IPS DF 19.7 (cell line): ENCODE measurements at places on chromosomes 1 and 21.

DNA sequence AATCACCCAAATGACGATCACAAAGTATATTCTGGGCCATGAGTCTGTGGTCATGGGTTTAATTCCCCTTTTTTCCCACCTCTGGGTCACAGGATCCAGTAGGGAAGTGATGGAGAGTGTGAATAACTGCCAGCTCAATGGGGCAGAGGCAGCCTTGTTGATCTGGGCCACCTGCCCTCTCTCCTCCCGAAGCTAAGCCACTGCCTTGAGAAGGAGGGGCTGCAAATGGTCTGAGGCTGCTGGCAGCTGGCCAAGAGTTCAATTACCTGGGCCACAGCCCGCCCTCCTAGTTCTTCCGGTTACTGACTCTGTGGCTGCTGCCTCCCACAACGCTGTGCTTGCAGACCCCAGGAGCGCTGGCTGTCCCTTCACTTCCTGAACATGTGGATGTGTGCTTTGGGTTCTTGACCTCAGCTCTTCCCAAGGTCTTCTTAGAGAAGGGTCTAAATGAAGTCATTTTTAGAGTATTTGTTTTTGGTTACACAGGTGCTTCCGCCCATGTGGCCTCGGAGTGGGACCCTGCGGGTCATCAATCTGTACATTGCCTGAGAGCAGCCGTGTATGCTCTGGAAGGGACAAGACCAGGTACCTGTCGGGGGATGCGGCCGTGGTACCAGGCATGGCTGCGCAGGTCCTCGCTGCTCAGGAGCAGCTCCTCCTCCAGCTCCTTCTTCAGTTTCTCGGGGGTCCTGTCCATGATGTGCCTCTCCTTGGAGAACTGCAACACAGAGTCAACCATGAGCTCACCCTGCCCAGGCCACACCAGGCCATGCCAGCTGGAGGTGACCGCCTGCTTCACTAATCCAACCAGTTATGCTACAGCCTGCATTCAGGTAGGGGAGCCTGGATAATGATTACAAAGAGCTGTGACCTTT lies 89.7 kb downstream of the BCAR3 start:
- no peak for DNase-seq

- DNase-seq: no peak
Observed at GRCh38 chr1:101497881-101498559, 261.2 kb downstream of the S1PR1 start.

DNA sequence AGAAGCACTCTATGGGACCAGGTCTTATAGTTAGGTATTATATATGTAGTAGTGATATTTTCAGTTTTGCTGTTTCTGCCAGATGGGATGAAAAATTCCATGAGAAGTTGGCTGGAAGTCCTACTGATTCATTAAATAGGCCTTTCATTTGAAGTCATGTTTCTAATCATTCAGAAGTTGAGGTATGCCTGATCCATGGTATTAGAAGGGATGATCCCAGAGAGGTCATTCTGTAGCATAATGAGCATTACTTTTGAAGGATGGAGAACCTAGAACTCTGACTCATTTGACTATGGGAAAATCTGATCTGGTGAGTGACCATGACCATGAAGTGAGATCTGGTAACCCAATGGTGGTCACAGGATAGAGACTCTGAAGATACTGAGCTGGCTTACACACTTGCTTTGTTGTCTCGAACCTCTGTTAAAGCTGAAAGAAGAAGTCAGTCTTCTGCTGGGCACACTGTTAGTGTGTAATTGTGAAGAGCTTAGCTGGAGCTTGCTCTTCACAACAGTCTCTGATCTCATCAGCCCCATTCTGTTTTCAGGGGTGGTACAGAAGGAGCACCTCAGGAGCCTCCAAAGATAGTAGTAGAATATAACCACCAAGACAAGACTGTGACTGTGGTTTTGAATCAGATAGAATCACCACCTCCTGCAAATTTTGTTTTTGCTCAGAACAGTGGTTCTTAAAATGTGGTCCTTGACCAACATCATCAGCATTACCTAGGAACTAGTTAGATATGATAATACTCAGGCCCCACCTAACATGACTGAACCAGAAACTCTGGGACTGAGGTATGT lies 9.0 kb downstream of the MGST3 start:
- no peak for DNase-seq

- DNase-seq: no peak
Observed at GRCh38 chr1:93323185-93323820, 22.4 kb upstream of the DR1 start.

DNA sequence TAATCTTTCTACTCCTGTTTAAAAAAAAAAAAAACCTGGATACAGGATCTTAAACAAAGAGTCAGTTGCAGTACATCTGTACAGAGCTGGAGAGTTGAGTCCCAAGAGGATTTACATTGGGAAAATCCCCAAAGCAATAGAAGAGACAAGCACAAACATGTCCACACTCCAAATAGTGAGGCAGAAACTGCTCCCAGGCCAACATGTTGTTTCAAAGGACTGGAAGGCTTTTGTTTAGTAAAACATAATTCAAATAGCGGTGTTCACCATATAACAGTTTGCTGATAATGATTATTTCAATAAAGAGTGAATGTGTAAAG lies 425.4 kb downstream of the ADGRL2 start:
- no peak for DNase-seq

- DNase-seq: no peak
Observed at GRCh38 chr1:50371749-50372148, 51.5 kb downstream of the DMRTA2 start.

DNA sequence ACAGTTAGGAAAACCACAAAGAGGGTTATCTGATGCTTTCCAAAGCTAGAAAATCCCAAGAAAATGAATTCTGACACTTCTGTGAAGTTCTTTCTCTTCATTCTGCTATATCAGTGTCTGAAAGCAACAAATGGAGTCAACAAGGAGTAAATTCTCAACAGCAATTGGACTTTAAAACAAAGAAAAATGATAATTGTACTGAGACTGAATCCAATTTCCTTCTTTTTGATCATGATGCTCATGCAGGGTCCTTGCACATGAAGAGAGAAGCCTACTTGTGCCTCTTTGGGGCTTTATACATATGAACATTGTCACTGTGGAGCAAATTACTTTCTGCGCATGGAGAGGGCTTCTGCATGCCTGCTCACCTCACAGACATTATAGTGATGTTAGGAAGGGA lies at the start of gene OR10J5:
OR10J5 (minus strand) TSS at position 101 of the 400 bp plus-strand sequence; CDS start at position 101, 0 bp downstream.
- no peak for DNase-seq

DNA sequence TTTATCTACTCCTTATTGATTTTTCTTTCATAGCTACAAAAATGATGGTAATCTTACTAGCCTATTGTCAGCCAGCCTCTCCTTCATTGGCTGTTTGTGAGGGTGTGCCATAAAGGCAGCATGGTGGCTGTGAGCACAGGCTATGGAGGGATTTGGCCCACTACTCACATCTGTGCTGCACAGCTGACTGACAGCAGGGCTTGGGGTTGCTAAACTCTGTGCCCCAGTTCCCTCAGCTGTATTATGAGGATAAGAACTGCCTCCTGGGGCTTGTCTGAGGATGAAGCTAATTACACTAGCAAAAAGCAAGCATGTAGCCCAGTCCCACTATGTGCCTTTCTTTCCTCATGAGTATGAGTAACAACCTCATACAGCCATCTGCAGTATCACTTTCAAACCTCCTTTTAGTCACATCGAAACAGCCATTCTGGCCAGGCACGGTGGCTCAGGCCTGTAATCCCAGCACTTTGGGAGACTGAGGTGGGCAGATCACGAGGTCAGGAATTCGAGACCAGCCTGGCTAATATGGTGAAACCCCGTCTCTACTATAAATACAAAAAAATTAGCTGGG lies 66.2 kb downstream of the COQ8A start:
- no peak for DNase-seq

- no peak for DNase-seq
Observed at GRCh38 chr1:210739627-210740026, 394.3 kb downstream of the KCNH1 start.

- no peak for DNase-seq
Observed at GRCh38 chr1:198206292-198206691, 49.5 kb downstream of the NEK7 start.

- no peak for DNase-seq
Observed at GRCh38 chr1:169925505-169926482, 32.1 kb upstream of the SCYL3 start.

GRCh38 chr1:216721863-216722262 lies 1.4 kb downstream of the ESRRG start:
- no peak for DNase-seq

GRCh38 chr1:8073112-8073855 lies 47.2 kb upstream of the ERRFI1 start:
- DNase-seq: no peak

DNA sequence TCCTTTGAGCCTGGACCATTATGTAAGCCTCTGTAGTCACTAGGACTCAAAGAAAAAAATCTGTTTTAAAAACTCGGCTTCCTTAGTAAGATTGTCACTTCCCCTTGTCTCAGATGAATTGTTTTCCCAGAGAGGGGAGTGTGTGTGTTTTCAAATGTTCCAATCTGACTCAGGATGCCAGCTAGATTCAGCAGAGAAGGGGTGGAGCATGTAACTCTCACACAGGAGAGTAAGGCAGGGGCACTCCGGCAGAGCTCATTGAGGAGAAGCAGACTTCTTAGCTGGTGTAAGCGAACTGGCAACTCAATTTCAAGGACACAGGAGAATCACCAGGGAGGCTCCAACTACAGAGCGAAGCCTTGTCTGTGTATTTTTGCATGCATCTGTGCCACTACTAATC lies 623.2 kb downstream of the LMO4 start:
- no peak for DNase-seq

DNA sequence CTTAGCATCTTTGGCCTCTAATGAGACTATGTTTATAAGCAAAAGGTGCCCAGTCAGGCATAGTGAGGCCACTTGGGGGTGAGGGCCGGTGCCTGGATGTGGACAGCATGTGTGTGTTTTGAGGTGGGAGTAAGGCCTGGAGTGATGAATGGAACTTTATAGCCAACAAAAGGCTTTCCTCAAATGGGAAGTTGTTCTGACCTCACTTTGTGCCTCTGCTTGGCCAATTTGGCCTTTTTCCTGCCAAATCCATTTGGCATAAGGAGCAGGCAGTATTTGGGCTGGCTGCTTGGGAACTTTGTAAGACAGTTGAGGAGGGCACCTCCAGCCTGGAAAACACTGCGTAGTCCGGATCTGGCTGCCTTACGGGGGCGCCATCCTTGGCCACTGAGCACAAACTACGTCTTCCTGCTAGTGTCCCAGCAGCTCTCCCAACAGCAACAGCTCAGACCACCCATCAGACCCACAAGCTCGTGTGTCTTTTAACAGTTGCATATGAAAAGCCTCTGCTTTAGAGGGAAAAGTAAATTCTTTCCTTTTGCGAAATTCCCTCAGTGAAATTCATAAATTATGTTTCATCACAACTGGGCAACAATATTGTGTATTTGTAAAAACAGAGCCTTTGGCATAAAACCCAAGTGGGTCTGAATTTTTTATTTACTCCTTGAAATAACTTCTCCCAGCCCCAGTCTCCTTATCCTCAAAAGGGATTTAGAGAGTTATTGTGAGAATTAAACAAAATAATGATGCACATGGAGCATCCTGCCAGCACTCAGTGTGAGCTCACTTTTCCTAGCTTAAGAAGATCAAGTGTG lies 322.9 kb downstream of the DISC1 start:
- no peak for DNase-seq

DNA sequence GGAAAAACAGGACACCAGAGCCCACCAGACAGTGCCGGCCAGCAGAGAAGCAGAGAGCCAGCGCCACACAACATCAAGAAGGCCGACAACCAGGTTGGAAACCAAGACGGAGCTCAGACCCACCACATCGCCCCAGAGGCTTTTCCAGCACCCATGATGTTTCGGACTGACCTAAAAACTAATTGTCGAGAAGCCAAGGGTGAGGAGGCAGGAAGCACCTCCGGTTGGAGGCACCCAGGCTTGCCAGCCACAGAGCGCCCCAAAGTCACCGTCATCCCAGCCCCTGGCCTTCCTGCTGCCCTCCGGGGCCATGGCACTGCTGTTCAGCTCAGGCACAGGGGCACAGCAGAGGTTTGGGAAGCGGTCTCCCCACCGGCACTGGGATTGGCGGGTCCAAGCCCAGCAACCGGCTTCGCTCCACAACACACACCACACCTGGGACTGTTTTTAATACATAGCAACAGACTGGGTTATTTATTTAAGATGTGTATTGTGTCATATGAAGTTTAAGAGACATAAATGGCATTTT lies 67.2 kb downstream of the SLC37A1 start:
- DNase-seq: no peak

GRCh38 chr1:206803221-206803730 lies 31.0 kb upstream of the IL10 start:
- DNase-seq: no peak

- peak; percentile 68 for DNase-seq
Observed at GRCh38 chr1:157948312-157949073, 45.0 kb upstream of the KIRREL1 start.

DNA sequence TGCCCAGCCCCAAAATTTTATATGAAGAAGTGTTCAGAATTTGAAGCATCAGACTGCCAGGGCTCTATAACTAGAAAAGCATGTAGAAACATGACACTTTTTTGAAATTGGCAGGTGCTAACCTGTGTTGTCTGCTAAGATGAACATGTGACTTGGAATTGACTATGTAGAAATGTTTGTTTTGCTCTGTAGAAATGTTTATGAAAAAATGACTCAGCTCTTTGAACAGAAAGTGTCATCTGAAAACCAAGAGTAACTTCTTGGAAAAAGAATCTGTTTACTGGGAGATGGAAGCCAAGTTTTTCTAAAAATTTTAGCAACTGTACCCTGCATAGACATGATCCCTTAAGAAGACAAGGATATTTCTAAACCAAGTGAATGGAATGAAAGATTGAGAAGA lies 59.2 kb downstream of the LHX9 start:
- DNase-seq: no peak

- no peak for DNase-seq
Observed at GRCh38 chr1:154712166-154712810, 104.3 kb upstream of the ADAR start.

DNA sequence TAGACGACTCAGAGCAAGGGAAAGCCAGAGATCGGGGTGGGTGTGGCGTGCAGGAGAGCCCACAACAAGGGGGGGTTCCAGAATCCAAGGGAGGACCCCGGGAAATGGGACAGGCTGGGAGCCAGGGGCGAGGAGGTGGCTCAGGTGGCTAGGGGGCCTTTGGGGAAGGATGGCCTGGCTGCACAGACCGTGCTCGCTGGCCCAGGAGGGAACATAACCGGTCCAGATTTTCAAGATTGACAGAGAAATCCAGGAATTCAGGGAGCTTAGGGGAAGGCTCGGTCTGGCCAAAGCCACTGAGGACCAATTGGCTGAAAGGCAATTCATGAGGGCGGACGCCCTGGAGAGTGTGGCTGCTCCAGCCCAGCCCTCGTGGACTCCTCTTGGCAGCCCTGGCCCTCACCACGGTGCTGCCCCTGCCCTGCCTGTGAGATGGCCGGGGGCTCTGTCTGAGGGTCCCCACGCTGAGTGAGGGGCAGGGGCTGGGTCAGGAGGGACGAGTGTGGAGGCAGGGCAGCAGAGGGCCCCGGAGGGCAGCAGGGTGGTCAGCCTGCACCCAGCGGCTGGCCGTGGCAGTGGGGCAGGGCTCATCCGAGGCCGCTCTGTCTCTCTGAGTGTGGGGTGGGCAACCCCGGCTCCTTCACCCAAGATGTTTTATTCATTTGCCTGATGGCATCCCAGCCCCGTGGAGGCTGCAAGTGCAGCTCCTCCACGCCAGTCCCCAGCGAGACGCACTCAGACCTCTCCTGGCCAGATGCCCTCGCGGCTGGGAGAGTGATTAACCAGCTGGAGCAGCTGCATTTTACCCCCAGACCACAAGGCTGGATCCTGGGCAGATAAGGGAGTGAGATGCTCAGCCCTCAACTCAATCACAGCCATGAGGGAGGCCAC lies 5.6 kb upstream of the LRRC3 start:
- no peak for DNase-seq
